ENCODE measurements at places on chromosomes 4 and X.

DNA sequence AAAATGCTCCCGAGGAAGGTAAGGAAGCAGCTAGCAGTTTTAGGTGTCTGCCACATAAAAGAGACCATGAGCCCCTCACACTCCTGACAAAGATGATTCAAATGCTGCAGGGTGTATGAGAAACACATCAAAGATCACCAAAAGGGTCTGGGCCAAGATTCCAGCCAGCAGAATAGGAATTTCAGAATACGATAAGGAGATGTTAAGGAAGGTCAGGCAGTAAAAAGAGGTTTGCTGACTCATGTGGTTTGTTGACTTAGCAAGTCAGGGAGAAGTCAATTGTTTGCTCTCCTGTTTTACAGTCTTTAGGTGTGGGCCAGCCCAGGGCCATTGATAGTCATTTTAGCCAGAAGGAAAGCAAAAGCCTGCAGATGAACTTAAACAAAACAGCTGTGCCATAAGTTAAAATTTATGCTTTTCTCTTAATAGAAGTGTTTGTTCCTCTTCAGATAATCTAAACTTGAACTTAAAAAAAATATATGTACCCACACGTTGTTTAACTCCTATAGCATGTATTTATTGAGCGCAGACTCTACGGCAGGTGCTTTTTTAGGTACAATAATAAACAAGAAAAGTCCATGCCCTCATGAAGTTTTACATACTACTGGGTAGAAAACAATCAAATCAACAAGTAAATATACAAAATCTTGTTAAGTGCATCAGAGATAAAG, 115.6 kb downstream of the CAMK2D start:
- no peak for DNase-seq

GRCh38 chr4:24794916-24795665, at the start of gene SOD3:
TSS of gene SOD3 (plus strand) at chr4:24795573. CDS start at chr4:24799522, 3,949 bp downstream.
- DNase-seq: no peak

DNA sequence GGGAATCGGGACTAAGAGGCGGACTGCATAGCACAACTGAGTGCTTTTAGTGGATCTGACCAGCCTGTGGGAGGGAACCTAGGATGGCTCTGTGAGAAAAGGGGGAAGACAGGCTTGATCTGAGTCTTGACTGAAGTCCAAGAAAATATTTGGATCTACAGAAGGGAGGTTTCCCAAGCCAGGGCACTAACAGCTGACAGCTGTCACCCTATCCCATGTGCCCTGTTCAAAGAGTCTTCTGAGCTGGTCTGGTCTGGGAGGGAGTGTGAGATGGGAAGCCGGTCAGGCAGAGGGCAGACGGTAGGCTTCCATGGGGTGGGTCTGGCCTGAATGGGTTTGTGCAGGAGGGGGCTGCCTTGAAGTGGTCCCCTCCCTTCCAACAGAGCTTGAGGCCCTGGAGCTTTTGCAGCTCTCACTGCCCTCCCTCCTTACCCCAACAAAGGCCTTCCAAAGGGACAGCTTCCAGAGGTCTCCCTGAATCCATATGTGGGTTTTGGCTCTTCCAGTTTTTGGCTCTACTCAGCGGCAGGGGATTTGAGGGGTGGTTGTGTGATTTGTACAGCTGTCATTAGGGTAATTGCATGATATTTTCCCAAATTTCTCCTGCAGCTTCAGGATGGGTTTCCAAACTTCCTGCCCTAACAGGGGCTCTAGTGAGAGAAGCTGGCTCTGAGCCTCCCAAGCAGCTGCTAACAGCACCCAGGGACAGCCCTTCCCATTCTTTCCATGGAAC, 643.7 kb downstream of the BCOR start:
- DNase-seq: no peak

GRCh38 chrX:11480626-11481025, 185.1 kb downstream of the ARHGAP6 start:
- no peak for DNase-seq

Data from SIG-M5 (cell line).